Fibroblast of the aortic adventitia (primary cell): ENCODE measurements at places on chromosomes 5 and 9. TPM values are rescaled to one million over a fixed set of nuclear protein-coding genes. Genes with fewer than 3 reads are reported as not detected.
A peak's percentile ranks its signal among the peaks of the same experiment; 100 is the strongest.

GRCh38 chr5:59608745-59609144 lies 284.8 kb downstream of the PDE4D start:
- DNase-seq, result no peak

EFNA5 gene
- total RNA-seq, result 2.1 and 33.1 TPM in 2 replicates

DNA sequence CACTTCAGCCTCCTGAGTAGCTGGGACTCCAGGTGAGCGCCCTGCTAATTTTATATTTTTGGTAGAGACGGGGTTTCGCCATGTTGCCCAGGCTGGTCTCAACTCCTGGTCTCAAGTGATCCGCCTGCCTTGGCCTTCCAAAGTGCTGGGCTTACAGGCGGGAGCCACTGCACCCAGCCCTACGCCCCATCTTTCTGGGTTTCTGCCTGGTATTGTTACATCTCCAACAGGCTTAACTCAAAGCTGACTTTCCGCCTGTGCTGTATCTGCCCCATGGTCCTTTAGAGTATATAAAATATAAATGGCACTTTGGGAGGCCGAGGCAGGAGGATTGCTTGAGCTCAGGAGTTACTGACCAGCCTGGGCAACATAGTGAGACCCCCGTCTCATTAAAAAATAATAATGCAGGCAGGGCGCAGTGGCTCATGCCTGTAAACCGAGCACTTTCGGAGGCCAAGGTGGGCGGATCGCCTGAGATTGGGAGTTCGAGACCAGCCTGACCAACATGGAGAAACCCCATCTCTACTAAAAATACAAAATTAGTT lies 36.5 kb upstream of the GLDC start:
- DNase-seq, result no peak

- DNase-seq, result no peak
Observed at GRCh38 chr9:131667576-131667975, 72.3 kb downstream of the RAPGEF1 start.

GRCh38 chr5:56078278-56079156 lies 83.8 kb upstream of the IL6ST start:
- DNase-seq, result peak; percentile 90

DNA sequence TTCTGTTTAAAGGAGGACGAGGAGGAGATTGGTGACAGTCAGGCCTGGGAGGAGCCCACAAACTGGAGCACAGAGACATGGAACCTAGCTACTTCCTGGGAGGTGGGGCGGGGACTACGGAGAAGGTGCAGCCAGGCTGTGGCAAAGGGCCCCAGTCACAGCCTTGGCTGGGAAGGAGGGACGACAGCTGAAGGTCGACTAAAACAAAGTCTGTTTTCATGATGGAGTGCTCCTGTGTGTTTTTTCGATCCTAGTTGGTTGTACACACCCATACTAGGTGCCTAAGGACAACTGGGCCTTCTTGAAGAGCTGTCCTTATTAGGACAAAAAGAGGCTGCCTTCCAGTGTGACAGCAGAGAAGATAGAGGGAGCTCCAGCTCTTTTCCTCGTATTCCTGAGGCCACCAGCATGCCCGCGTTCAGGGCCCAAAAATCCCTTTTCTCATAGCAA lies 2.9 kb downstream of the CCDC107 start:
- peak; percentile 54 for DNase-seq

DNA sequence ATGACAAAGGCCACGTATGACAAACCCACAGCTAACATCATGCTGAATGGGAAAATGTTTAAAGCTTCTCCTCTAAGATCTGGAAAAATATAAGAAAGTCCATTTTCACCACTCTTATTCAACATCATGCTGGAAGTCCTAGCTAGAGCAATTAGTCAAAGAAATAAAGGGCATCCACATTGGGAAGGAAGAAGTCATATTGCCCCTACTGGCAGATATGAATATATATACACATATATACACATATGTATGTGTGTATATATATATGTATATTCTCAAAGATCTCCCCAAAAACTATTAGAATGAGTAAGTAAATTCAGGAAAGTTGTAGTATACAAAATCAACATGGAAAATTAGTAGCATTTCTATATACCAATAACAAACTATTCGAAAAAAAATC lies 17.1 kb downstream of the APBA1 start:
- no peak for DNase-seq

DNA sequence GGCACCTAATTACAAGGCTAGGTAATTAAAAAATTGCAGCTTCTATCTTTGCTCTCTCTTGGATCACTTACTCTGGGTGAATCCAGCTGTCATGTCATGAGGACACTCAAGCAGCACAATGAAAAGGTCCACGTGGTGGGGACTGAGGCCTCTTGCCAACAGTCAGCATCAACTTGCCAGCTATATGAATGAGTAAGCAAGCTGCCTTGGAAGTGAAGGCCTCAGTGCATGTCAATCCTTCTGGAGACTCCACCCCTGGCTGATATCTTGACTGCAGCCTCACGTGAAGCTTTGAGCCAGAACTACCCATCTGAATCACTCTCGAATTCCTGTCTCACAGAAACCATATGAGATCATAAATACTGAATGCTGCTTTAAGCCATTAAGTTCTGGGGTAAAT lies 140.5 kb downstream of the SNX18 start:
- DNase-seq, result peak; percentile 83

GRCh38 chr5:149143470-149143869 lies 2.2 kb downstream of the ABLIM3 start:
- DNase-seq, result peak; percentile 96

GRCh38 chr9:37425298-37425752 lies 2.8 kb downstream of the GRHPR start:
- DNase-seq, result no peak

ENTREP1 gene
- 0.18 and 0.41 TPM in 2 replicates for total RNA-seq

- peak; percentile 74 for DNase-seq
Observed at GRCh38 chr9:98906273-98907040, 37.2 kb upstream of the COL15A1 start.

NAA35 gene
- 25.9 and 47.0 TPM in 2 replicates for total RNA-seq

GABRG2 gene
- total RNA-seq, result not detected in 2 replicates

NRG2 gene
- total RNA-seq, result 0.36 TPM in 1 of 2 replicates, not detected in the other

GRCh38 chr9:13644675-13645074 lies 365.2 kb upstream of the MPDZ start:
- DNase-seq, result peak; percentile 15

DNA sequence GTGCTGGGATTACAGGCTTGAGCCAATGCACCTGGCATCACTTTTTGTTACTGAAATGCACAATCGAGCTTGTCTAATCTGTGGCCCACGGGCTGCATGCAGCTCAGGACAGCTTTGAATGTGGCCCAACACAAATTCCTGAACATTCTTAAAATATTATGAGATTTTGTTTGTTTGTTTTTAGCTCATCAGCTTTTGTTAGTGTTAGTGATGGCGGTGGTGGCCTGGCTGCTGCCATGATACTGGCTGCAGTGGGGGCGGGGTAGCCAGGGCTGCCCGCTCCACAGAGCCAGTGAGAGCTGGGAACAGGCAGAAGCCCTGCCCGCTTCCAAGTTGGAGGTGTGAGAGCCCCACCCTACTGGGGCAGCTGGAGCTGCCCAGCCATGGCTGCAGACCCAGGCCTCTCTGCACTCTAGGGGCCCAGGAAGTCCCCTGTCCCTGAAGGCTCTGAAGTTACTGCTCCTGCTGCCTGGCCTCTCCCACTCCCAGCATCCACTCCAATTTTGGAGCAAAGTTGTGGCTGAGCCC lies 76.6 kb upstream of the SHB start:
- DNase-seq, result no peak

DNA sequence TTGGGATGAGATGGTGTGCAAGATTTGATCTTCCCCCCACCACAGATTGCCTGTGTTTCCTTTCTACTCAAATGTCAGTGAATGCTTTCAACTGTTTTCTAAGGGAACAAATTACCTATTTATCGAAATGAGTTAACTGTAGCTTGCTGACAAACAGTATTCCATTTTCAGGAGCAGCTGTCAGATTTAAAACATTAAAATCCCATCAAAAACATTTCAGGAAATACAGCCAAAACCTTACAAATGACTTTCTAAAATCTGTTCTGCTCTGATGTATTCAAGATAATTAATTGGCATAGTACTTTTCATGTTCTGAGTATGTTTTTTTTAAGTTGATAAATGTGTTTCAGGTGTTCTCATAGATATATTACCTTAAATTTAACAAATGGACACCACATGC lies 158.0 kb upstream of the DMRTA1 start:
- DNase-seq, result no peak

DOCK2 gene
- 0.65 and 4.6 TPM in 2 replicates for total RNA-seq

GRCh38 chr5:155029240-155029639 lies 15.7 kb downstream of the KIF4B start:
- no peak for DNase-seq
